ENCODE measurements at places on chromosomes 7 and 10.

DNA sequence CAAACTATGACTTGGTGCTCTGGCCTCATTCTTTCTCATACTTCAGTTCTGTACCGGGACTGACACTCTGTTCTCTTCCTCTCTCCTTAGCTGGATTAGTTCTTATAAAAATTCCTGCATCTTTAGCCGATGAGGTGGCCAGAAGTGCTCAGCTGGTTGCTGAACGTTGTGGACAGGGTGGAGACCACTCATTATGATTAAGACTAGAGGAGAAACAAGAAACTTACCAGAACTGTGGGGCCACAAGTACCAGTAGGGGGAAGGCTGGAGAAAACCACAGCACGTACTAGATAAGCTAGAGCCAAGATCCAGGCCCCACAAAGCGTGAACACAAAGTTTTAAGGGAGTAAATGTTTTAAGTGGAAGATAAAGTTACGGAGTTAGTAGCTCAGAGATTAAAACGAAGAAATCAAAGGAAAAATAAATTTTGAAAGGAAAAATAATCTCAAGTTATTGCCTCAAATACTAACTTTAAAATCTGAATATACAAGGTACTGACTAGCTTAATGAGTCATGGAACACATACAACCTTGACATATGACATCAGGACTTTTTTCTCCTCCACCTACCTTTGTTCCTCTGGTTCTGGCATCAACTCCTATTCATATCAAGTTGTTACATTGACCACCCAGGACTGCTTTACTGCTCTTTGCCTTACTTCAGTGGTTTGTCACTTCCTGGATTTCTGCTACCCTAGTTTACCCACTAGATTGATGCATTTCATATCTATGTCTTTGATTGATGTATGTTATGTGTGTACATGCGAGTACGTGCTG lies 469.0 kb downstream of the TFEC start:
- peaks cover 6% of the 10 kb centered on the region for H3K27me3 ChIP-seq
- no peak for DNase-seq
- H3K4me1 ChIP-seq: no peaks in the 10 kb centered on the region

DNA sequence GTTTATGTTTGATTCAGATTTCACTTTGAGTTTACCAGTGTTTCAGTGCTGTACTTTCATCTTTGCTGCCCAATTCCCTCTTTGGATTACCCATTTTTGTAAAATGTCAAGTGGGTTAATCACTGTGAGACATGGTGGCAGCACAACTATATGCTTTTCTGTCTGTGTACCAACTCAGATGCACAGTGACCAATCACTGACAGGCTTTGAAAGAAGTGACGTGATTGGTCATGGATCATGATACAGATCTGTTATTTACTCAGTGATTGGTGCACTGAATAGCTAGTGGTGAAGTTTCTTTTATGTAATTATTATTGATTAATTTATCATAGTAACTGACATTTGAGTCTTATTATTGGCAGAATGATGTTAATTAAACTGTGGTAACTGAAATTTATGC lies 126.9 kb downstream of the SDK1 start:
- no peaks in the 10 kb centered on the region for H3K36me3 ChIP-seq
- H3K4me3 ChIP-seq: no peak overlapping the region
- DNase-seq: no peak
- peak overlapping the region; percentile 57 for H3K27ac ChIP-seq
- no peaks in the 10 kb centered on the region for H3K27me3 ChIP-seq

- no peak overlapping the region for H3K27ac ChIP-seq
- no peak overlapping the region for H3K4me3 ChIP-seq
- no peak for DNase-seq
- H3K27me3 ChIP-seq: no peaks in the 10 kb centered on the region
- no peaks in the 10 kb centered on the region for H3K36me3 ChIP-seq
Measured at GRCh38 chr7:1127001-1127400, 33.0 kb downstream of the ZFAND2A start.

GRCh38 chr7:67777119-67777518 lies 780.5 kb downstream of the TYW1 start:
- no peak overlapping the region for H3K4me3 ChIP-seq
- H3K27me3 ChIP-seq: no peaks in the 10 kb centered on the region
- no peaks in the 10 kb centered on the region for H3K4me1 ChIP-seq

DNA sequence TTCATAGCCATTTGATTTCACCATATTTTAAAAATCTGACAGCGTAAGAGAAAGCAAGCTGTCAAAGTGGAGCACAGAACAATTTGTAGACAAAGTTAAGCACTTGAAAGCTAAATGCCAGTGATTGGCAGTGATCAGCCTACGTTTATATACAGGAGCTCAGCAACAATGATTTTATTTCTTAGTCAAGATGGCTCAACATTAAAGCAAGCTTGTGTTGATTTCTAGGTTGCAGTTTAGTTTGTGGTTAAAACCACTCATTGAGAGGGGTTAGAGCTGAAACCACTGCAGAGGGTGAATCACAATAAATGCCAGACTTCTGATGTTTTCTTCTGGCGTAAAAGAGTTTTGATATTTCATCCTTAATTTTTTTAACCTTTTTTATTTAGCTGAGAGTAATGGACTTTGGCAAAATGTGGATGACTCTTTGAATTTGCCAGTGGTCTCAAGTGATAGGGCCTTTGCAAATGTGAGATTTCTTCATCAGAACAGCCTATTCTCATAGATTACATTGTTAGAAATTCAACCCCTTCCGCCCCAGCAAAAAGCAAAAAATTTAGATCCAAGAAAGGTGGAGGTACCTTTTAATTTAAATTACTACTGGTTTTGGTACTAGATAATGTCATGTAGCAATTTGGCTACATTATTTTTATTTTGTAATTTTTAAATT lies 73.8 kb downstream of the SHOC2 start:
- DNase-seq: peak; percentile 2
- H3K4me3 ChIP-seq: peak overlapping the region; percentile 67
- peaks cover 7% of the 10 kb centered on the region for H3K36me3 ChIP-seq
- H3K4me1 ChIP-seq: peaks cover 49% of the 10 kb centered on the region

- peaks cover 53% of the 10 kb centered on the region for H3K27me3 ChIP-seq
- no peak within 1 kb of the TSS for H3K27ac ChIP-seq
- H3K4me1 ChIP-seq: no peaks in the 10 kb centered on the region
- H3K36me3 ChIP-seq: peaks cover 2% of the 10 kb centered on the region
Measured at GRCh38 chr10:25174461-25175230, at the start of gene GPR158. GPR158 (plus strand) TSS chr10:25175001; CDS start chr10:25175421, 420 bp downstream.

DNA sequence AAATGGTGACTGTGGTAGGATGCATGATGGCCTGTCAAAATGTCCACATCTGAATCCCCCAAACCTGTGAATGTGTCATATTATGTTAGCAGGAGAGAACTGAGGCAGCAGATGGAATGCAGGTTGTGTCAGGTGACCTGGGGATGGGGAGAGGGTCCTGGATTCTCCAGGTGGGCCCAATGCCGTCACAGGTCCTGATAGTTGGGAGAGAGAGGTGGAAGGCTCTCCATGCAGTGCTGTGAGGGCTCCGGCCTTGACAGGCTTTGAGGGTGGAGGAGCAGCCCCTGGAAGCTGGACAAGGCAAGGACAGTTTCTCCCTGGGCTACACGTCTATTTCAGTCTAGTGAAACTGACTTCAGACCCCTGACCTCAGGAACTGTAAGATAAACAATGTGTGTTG lies 330.9 kb upstream of the ZNF32 start:
- DNase-seq: no peak
- no peak overlapping the region for H3K27ac ChIP-seq
- peaks cover 5% of the 10 kb centered on the region for H3K4me1 ChIP-seq
- H3K27me3 ChIP-seq: no peaks in the 10 kb centered on the region
- H3K4me3 ChIP-seq: no peak overlapping the region
- no peaks in the 10 kb centered on the region for H3K36me3 ChIP-seq

- no peaks in the 10 kb centered on the region for H3K36me3 ChIP-seq
- no peak for DNase-seq
- H3K4me3 ChIP-seq: no peak overlapping the region
- no peaks in the 10 kb centered on the region for H3K4me1 ChIP-seq
- peaks cover 7% of the 10 kb centered on the region for H3K27me3 ChIP-seq
Measured at GRCh38 chr7:44157116-44158080, 16.3 kb upstream of the MYL7 start.

- no peaks in the 10 kb centered on the region for H3K36me3 ChIP-seq
- no peak for DNase-seq
- peaks cover 9% of the 10 kb centered on the region for H3K4me1 ChIP-seq
- peaks cover 29% of the 10 kb centered on the region for H3K27me3 ChIP-seq
- H3K27ac ChIP-seq: no peak overlapping the region
Measured at GRCh38 chr10:133127291-133128125, 32.5 kb upstream of the KNDC1 start.

DNA sequence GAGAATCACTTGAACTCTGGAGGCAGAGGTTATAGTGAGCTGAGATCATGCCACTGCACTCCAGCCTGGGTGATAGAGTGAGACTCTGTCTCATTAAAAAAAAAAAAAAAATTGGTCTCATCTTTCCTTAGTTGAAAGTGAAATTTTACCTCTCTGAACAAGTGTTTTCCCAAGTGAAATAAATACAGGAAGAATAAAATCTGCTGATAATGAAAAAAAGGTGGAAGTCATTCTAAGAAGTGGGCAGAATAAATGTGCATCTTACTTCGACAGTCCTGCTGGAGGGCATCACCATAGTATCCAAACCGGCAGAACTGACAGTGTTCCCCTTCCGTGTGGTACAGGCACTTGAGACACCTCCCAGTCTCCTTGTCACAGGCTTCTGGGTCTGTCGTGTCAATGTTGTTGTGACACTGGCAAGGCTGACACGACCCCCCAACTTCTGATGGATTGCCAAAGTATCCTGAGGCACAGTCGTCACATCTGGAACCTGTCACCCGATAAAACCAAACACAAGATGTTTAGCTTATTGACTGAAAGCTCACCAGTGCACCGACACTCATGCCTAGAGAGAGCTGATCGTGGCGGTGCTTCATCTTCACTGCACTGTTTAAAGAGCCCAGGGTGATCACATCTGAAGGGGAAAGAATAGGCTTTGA lies 49.6 kb downstream of the LAMB1 start:
- H3K27ac ChIP-seq: no peak overlapping the region
- peaks cover 51% of the 10 kb centered on the region for H3K27me3 ChIP-seq
- no peaks in the 10 kb centered on the region for H3K36me3 ChIP-seq
- no peaks in the 10 kb centered on the region for H3K4me1 ChIP-seq
- H3K4me3 ChIP-seq: no peak overlapping the region
- no peak for DNase-seq

DNA sequence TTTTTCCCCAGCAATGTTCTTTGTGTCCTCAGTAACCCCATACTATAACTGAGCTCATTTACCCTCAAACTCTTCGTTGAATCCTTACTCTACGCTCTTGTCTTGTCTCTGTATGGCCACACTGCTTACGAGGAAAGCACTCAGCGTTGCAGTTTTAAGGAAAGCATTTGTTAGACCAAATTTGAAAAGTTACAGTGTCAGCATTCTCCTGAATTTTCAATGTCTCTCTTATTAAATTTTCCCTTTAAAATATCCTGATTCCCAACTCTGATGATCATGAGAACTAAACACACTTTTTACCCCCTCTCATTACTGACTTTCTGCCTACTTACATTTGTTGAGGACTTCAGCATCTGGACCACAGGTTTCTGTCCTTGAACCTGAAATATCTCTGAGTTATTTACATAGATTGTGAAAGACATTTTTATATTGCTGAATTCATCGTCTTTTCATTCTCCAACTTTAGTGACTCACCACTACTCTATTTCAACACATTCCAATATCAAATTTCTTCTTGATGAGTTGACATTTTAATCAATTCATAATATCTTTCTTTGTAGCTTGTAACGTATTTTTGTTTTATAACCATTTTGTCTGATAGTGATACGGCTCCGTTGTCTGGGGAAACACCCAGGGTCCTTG lies 19.8 kb upstream of the VWDE start:
- no peaks in the 10 kb centered on the region for H3K4me1 ChIP-seq
- no peak overlapping the region for H3K27ac ChIP-seq
- no peaks in the 10 kb centered on the region for H3K27me3 ChIP-seq
- H3K36me3 ChIP-seq: peaks cover 3% of the 10 kb centered on the region
- H3K4me3 ChIP-seq: no peak overlapping the region
- no peak for DNase-seq

DNA sequence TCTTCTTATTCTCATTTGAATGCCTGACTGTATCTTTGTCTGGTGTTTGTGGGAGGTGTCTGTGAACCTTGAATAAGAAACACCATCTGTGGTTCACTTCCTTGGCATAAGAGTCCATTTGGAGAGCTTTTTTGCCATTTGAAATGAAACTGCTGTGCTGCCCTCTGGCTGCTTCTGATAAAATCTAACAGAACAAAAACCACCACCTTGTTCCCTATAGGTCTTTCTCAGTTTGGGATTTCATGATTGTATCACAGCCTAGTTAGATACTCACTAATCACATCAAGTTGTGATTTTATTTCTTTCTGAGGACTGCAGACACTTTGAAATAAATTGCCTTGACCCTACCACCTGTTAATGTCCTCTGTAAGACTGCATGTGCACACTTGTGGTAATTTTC lies 102.7 kb upstream of the FAM13C start:
- no peak for DNase-seq
- no peaks in the 10 kb centered on the region for H3K4me1 ChIP-seq
- H3K27me3 ChIP-seq: no peaks in the 10 kb centered on the region
- no peak overlapping the region for H3K4me3 ChIP-seq

DNA sequence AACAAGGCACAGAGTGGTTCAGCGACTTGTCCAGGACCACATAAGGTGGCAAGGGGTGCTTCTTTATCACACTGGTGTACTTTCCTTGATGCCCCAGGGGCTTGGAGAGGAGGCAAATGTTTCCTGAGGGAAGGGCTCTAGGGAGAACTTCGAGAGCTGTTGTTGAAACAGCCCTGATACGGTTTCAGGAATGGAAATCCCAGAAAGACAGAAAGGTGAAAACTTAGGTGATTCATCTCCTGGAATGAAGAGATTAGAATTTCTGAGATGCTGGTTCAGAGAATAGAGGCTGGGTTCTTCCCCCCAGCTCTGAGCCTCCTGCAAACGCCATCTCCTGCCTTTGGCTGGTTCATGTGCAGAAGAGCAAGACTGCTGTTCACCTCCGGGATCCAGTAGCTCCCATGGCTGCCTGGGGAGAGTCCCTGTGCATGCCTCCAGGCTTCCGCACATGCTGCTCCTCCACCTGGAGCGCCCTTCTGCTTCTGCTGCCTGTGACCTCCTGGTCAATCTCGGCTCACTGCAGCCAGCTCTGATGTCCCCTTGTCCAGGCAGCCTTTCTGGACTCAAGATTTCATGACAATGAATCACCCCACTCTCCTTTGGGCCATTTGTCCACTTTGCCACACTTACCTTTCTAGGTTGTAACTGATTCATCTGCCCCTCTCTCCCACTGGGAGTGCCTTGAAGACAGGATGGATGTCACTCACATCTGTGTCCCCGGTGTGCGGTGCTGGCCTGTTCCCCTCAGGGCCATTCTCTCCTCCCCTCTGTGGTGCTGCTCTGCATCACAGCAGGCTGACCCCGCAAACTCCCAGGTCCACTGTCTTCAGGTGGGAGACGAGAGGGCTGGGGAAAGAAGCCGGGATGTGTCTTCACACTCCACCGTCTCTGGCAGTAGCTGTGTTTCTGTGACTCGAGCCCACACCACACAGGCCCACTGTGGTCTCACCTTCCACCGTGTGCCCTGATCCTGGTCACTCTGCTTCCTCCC lies 3.6 kb upstream of the CDH23 start:
- DNase-seq: no peak
- no peak overlapping the region for H3K4me3 ChIP-seq
- no peaks in the 10 kb centered on the region for H3K36me3 ChIP-seq
- H3K27ac ChIP-seq: no peak overlapping the region
- peaks cover 61% of the 10 kb centered on the region for H3K27me3 ChIP-seq
- H3K4me1 ChIP-seq: no peaks in the 10 kb centered on the region
